Lower lobe of right lung (tissue), 2 donors: ENCODE measurements at places on chromosomes 4 and X. TPM values are rescaled to one million over a fixed set of nuclear protein-coding genes. Genes with fewer than 3 reads are reported as not detected.

The SNCA gene
- total RNA-seq = 7.8 TPM

The GPM6B gene
- total RNA-seq = 21.6 TPM

- no peak for DNase-seq
These were observed 288.4 kb downstream of the BCOR start for GRCh38 chrX:39809331-39809730.

GRCh38 chr4:42513748-42514492 lies 116.6 kb downstream of the SHISA3 start:
- DNase-seq = no peak

- no peak for DNase-seq
These were observed 57.3 kb upstream of the CXCL8 start for GRCh38 chr4:73683033-73683432.

- DNase-seq = no peak
These were observed 502.8 kb downstream of the CFAP47 start for GRCh38 chrX:36422368-36422767.

DNA sequence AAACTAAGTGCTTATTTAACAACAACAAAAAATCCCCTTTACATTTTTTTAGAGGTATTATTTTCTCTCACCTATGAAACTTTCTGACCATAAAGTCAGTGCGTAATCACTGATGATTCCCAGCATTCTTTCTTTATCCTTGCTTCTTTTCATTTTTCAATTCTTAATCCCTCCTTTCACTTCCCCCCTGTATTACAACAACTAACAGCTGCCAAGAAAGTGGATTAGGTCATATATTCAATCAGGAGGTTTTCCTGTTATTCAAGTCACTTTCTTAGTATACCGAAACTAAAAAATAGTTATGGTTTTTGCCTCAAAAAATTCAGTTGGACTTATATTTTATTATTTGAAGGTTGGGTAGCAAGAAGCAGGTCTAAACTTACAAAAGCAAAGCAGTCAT lies 2.1 kb upstream of the STAP1 start:
- DNase-seq = no peak

DNA sequence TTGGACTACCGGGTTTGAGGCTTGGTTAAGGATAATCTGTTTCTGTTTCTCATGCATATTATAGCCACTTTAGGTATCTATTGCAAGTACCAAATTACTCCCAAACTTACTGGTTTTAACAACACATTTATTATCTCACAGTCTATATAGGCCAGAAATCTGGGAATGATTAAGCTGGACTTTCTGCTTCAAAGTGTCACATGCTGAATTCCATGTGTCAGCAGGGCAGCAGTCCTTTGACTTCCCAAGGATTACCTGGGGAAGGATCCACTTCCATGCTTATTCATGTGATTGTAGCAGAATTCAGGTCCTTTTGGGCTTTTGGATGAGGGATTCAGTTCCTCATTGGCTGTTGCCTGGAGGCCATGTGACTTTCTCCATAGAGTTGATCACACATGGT lies 349.0 kb upstream of the TRAM1L1 start:
- DNase-seq = no peak

GRCh38 chr4:139550724-139551429 lies 5.1 kb downstream of the SETD7 start:
- DNase-seq = no peak

The NUDT10 gene
- not detected for total RNA-seq

The COL4A5 gene
- total RNA-seq = 26.0 TPM

GRCh38 chrX:107025545-107025944 lies 25.5 kb upstream of the MORC4 start:
- no peak for DNase-seq

The TCEAL9 gene
- 34.6 TPM for total RNA-seq

DNA sequence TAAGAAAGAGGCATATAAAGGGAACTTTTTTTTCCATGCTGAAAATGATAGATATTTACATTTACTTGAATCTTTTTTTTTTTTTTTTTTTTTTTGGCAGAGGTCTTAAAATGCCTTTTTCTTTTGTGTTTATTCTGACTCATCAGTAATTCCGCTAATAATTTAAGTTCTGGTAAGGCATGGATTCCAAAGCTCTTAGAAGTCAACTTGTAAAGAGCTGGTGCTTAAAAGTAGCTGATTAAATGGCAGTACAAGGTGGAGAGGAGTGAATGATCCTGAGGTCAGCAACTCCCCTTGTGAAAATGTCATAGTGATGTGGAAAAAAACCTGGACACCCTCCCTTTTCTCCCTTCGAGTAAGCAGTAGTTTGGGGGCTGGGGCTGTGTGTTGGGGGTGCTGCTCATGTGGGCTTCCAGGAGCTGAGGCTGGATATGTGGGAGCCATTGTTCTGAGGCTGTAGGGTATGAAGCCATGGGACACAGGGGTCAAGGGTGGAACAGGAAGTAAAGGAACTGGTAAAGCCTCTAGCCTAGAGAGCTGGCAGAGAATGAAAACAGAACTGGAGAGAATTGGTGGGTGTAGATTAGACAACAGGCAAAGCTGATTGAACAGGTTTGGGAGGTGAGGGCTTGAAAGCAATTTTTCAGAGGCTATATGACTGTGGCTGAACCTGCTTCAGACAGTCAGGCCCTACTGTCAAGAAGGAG lies 41.0 kb upstream of the PITX2 start:
- DNase-seq = no peak

DNA sequence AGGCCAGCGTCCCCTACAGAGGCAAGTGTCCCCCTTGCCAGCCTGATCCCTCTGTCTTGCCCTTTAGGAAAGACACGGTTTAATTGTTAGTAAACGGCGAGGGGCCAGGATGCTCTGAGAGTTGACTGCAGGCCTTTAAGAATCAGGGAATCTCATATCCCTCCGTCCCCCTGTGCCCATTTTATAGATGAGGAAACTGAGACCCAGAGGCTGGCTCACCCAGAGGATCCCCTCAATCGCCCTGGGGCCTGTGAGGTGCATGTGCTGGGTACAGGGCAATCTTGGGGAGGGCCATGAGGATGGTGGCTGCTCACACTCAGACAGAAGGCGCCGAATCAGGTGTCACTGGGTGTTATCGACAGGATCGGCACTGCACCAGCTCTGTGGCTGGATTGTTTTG lies 575 bp downstream of the ZNF185 start:
- no peak for DNase-seq

GRCh38 chr4:38696697-38697096 lies 32.7 kb downstream of the KLF3 start:
- no peak for DNase-seq
